Ovary (tissue), 10 donors: ENCODE measurements at places on chromosomes 3 and 15. TPM values are rescaled to one million over a fixed set of nuclear protein-coding genes. Genes with fewer than 3 reads are reported as not detected.

PLA2G4E gene
- total RNA-seq, result not detected

CLRN1 gene
- not detected for total RNA-seq

THBS1 gene
- total RNA-seq, result 122 TPM

ARNT2 gene
- 19.8 TPM for total RNA-seq

KLF15 gene
- 44.3 TPM for total RNA-seq

DNA sequence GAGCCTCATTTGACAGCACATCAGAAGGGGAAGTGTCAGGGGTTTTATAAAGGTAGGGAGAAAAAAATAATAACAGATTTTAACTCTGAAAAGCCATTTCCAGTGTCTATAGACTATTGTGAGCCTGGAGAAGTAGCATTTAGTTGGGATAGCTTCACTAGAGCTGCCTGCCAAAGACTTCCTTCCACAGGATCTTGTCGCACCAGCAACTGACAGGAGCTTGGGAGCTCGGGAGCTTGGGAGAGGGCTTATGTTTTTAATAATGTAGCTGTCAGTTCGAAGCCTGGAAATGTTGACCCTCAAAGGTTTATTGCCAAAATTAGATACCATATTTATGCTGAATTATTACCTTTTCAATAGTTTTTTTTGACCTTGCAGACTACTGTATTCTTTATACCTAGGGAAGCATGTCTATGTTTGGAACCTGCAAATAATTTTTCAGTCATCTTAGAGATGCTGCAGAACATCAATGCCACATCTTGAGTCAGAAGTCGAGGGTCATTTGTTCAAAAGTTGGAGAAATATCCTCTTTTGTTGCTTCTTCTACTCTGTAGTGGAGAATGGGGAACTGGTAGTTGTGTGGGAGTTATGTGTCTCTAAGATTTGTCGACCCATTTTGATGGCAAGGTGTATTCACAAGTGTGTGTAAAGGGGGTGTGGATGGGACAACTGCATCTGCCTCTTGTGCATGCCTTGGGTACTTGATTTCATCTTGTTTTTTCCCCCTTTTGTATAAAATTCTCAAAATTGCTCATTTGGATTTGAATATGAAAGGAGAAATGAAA is 41.7 kb downstream of the ARPP21 start:
- no peak for DNase-seq

GRCh38 chr3:150680562-150680961 is 23.2 kb downstream of the ERICH6 start:
- no peak for DNase-seq

- no peak for DNase-seq
Observed at GRCh38 chr3:50512131-50512530, 8.7 kb upstream of the CACNA2D2 start.

GRCh38 chr3:57598765-57599360 is 1.7 kb upstream of the ARF4 start:
- DNase-seq, result no peak
